ENCODE measurements at places on chromosomes 5 and 9.

GRCh38 chr5:19233573-19233972 is 754.4 kb downstream of the CDH18 start:
- DNase-seq: no peak

- DNase-seq: no peak
These were observed 303.9 kb upstream of the EDIL3 start for GRCh38 chr5:84688566-84688965.

DNA sequence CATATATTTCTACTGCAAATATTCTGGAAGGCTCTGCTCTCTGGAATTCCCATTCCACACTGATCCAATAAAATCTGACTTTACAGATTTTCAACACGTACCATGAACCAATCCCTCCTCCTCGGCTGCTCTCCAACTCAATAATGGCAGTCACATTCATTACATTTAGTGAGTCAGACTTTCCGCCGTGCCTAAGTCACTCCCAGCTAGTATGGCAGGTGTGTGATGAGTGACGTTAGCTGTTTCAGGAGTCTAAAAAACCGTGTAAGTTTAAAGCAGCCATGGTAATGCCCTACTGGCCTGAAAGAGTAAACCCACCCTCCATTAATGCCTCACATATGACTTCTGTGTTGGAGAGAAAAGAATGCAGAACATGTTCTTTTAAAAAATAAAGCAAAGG is 3.3 kb downstream of the FBN2 start:
- DNase-seq: no peak

DNA sequence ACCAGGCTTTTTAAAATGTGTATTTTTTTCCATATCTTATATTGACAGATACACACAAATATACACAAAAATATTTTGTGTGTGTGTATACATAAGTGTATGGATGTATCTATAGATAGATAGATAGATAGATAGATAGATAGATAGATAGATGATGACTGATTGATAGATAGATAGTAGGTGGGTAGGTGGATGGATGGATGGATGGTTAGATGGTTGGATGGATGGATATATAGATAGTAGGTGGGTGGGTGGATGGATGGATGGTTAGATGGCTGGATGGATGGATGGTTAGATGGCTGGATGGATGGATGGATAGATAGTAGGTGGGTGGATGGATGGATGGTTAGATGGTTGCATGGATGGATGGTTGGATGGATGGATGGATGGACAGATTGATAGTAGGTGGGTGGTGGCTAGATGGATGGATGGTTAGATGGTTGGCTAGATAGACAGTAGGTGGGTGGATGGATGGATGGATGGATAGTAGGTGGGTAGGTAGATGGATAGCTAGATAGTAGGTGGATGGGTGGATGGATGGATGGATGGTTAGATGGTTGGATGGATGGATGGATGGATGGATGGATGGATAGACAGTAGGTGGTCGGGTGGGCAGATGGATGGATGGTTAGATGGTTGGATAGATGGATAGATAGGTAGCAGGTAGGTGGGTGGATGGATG is 156.2 kb downstream of the NR3C1 start:
- no peak for DNase-seq

- no peak for DNase-seq
These were observed 20.3 kb downstream of the POU5F2 start for GRCh38 chr5:93721071-93721470.

Measured in D341Med (cell line).